ENCODE measurements at places on chromosomes 7 and 10. TPM values are rescaled to one million over a fixed set of nuclear protein-coding genes. Genes with fewer than 3 reads are reported as not detected.

Gene PPP1R17
- not detected for polyA plus RNA-seq

Gene AGR2
- polyA plus RNA-seq: not detected

Gene CDK1
- polyA plus RNA-seq: 8.3 TPM

Gene SCRN1
- polyA plus RNA-seq: 20.7 TPM

Gene CDH23
- polyA plus RNA-seq: 0.59 TPM

Gene RNLS
- 4.8 TPM for polyA plus RNA-seq

Gene NME8
- 2.6 TPM for polyA plus RNA-seq

Gene ASAH2
- polyA plus RNA-seq: 1.2 TPM

Gene GRID1
- polyA plus RNA-seq: not detected

Gene NEUROD6
- polyA plus RNA-seq: not detected

DNA sequence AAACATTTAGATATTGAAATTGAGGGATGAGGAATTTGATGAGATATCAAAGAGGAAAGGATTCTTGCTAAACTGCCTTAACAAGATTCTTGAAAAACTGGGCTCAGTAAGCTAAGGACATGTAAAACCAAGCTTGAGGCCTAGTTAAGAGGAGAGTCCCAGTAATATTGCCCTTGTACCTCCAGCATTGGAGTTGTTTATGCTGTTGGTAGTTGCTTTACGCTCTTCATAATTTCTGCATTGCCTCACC lies 156.1 kb upstream of the TRIM24 start:
- H3K36me3 ChIP-seq: no peaks in the 10 kb centered on the region
- H3K27me3 ChIP-seq: no peaks in the 10 kb centered on the region
- no peak overlapping the region for H3K27ac ChIP-seq
- no peak for DNase-seq
- H3K4me1 ChIP-seq: no peaks in the 10 kb centered on the region

DNA sequence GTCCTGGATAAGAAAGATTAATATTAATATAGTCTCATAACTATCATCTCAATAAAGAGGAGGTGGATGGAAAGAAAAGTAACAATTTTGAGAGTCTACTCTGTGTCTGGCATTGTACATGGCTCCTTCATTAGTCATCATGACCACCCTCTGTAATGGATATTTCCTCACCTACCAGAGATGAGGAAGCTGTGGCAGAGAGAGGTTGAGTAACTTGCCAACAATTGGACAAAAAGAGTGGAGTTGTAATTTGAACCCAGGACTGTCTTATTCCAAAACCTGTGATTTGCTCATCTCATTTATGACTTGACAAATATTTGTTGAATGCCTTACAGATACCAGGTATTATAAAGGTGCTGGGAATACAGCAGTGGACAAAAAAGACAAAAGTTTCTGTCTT lies 2.1 kb upstream of the IDE start:
- peaks cover 26% of the 10 kb centered on the region for H3K4me1 ChIP-seq
- H3K36me3 ChIP-seq: no peaks in the 10 kb centered on the region
- H3K4me3 ChIP-seq: no peak overlapping the region
- H3K27me3 ChIP-seq: peaks cover 9% of the 10 kb centered on the region
- H3K27ac ChIP-seq: no peak overlapping the region

GRCh38 chr7:154503962-154504550 lies 451.9 kb downstream of the DPP6 start:
- peaks cover 1% of the 10 kb centered on the region for H3K27me3 ChIP-seq
- no peak for DNase-seq
- H3K4me1 ChIP-seq: no peaks in the 10 kb centered on the region

- H3K4me3 ChIP-seq: no peak overlapping the region
- H3K27me3 ChIP-seq: no peaks in the 10 kb centered on the region
- peaks cover 31% of the 10 kb centered on the region for H3K36me3 ChIP-seq
- peaks cover 2% of the 10 kb centered on the region for H3K4me1 ChIP-seq
Measured at GRCh38 chr10:70874061-70874460, 14.3 kb downstream of the PCBD1 start.

- H3K36me3 ChIP-seq: no peaks in the 10 kb centered on the region
- DNase-seq: no peak
- no peak overlapping the region for H3K27ac ChIP-seq
- peaks cover 19% of the 10 kb centered on the region for H3K4me1 ChIP-seq
Measured at GRCh38 chr10:50326757-50327701, 75.7 kb upstream of the ASAH2 start.

GRCh38 chr7:90320418-90320800 lies 695 bp downstream of the FAM237B start:
- peaks cover 15% of the 10 kb centered on the region for H3K27me3 ChIP-seq
- no peak overlapping the region for H3K27ac ChIP-seq
- no peak for DNase-seq
- H3K4me3 ChIP-seq: no peak overlapping the region

DNA sequence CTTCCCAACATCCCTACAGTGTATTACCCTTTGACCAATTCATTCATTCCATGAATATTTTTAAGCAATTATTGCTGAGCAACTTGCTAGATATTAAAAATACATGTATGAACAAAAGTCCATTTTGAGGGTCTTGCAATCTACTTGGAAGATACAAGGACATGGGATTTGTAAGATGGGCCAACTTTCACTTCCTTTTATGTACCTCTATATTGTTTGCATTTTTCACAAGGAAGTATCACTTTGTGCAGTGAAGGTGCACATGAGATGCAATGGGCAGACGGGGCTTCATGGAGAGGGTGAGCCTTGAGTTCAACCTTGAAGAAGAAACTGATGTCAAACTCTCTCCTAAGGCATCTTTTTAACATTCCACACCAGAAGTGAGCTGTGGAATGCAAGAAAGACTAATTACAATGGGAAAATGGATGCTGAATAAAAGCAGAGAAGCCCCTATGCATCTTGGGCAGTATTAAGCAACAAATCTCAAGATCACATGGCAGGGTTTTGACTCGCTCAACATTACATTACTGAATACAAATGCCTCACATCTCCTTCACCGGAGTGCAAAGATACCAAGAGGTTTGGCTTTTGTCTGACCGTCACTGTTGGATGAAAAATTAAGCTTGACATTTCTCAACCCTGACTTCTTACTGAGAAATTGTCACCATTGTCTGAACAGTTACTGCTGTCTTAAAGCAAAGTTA lies 341.5 kb downstream of the ELMO1 start:
- H3K27ac ChIP-seq: no peak overlapping the region
- no peak for DNase-seq
- H3K4me1 ChIP-seq: peaks cover 57% of the 10 kb centered on the region
- H3K4me3 ChIP-seq: no peak overlapping the region
- H3K27me3 ChIP-seq: no peaks in the 10 kb centered on the region
- H3K36me3 ChIP-seq: peaks cover 6% of the 10 kb centered on the region

GRCh38 chr7:78165854-78166253 lies 367.3 kb downstream of the PHTF2 start:
- no peaks in the 10 kb centered on the region for H3K4me1 ChIP-seq
- H3K27ac ChIP-seq: no peak overlapping the region
- H3K36me3 ChIP-seq: no peaks in the 10 kb centered on the region
- H3K4me3 ChIP-seq: no peak overlapping the region
- no peaks in the 10 kb centered on the region for H3K27me3 ChIP-seq
- DNase-seq: no peak

GRCh38 chr10:9437131-9437530 lies 1382.6 kb downstream of the GATA3 start:
- no peaks in the 10 kb centered on the region for H3K36me3 ChIP-seq
- H3K27ac ChIP-seq: no peak overlapping the region
- peaks cover 2% of the 10 kb centered on the region for H3K27me3 ChIP-seq
- DNase-seq: no peak
- H3K4me1 ChIP-seq: no peaks in the 10 kb centered on the region

- no peak overlapping the region for H3K4me3 ChIP-seq
- H3K27ac ChIP-seq: no peak overlapping the region
- DNase-seq: no peak
- no peaks in the 10 kb centered on the region for H3K27me3 ChIP-seq
- no peaks in the 10 kb centered on the region for H3K4me1 ChIP-seq
Measured at GRCh38 chr7:87498893-87499292, 23.4 kb upstream of the ABCB4 start.

- H3K4me1 ChIP-seq: peaks cover 13% of the 10 kb centered on the region
- H3K4me3 ChIP-seq: no peak overlapping the region
- DNase-seq: no peak
- H3K27ac ChIP-seq: no peak overlapping the region
- peaks cover 3% of the 10 kb centered on the region for H3K36me3 ChIP-seq
Measured at GRCh38 chr10:92989250-92989649, 71.3 kb upstream of the CYP26C1 start.

- no peaks in the 10 kb centered on the region for H3K36me3 ChIP-seq
- H3K27ac ChIP-seq: no peak overlapping the region
- DNase-seq: no peak
- H3K27me3 ChIP-seq: no peaks in the 10 kb centered on the region
- H3K4me3 ChIP-seq: no peak overlapping the region
- H3K4me1 ChIP-seq: peaks cover 6% of the 10 kb centered on the region
Measured at GRCh38 chr10:61869774-61870525, 31.5 kb upstream of the ARID5B start.

GRCh38 chr10:72320676-72321247 lies 34.0 kb downstream of the DNAJB12 start:
- no peaks in the 10 kb centered on the region for H3K36me3 ChIP-seq
- peaks cover 16% of the 10 kb centered on the region for H3K27me3 ChIP-seq
- H3K4me3 ChIP-seq: peak overlapping the region; percentile 74
- DNase-seq: no peak
- peaks cover 80% of the 10 kb centered on the region for H3K4me1 ChIP-seq
- H3K27ac ChIP-seq: peak overlapping the region; percentile 99

GRCh38 chr10:133219782-133220181 lies 10.2 kb upstream of the UTF1 start:
- no peak for DNase-seq
- H3K4me3 ChIP-seq: no peak overlapping the region
- H3K27ac ChIP-seq: no peak overlapping the region
- H3K4me1 ChIP-seq: no peaks in the 10 kb centered on the region
- peaks cover 2% of the 10 kb centered on the region for H3K27me3 ChIP-seq

GRCh38 chr7:28626624-28627262 lies 214.4 kb downstream of the CREB5 start:
- H3K4me3 ChIP-seq: no peak overlapping the region
- no peak for DNase-seq

- H3K27me3 ChIP-seq: no peaks in the 10 kb centered on the region
- no peak overlapping the region for H3K27ac ChIP-seq
- no peak for DNase-seq
- no peaks in the 10 kb centered on the region for H3K4me1 ChIP-seq
- H3K36me3 ChIP-seq: peaks cover 52% of the 10 kb centered on the region
Measured at GRCh38 chr10:123183724-123184123, 29.5 kb downstream of the BUB3 start.

GRCh38 chr7:149772956-149773434 lies 393 bp downstream of the ZNF467 start:
- DNase-seq: peak; percentile 32
- H3K27ac ChIP-seq: no peak overlapping the region
- no peaks in the 10 kb centered on the region for H3K27me3 ChIP-seq
- H3K36me3 ChIP-seq: peaks cover 6% of the 10 kb centered on the region
- H3K4me3 ChIP-seq: peak overlapping the region; percentile 88

GRCh38 chr7:24501443-24502134 lies 71.7 kb upstream of the PALS2 start:
- no peaks in the 10 kb centered on the region for H3K36me3 ChIP-seq
- H3K4me3 ChIP-seq: no peak overlapping the region
- H3K27ac ChIP-seq: no peak overlapping the region
- no peaks in the 10 kb centered on the region for H3K27me3 ChIP-seq
- no peak for DNase-seq

DNA sequence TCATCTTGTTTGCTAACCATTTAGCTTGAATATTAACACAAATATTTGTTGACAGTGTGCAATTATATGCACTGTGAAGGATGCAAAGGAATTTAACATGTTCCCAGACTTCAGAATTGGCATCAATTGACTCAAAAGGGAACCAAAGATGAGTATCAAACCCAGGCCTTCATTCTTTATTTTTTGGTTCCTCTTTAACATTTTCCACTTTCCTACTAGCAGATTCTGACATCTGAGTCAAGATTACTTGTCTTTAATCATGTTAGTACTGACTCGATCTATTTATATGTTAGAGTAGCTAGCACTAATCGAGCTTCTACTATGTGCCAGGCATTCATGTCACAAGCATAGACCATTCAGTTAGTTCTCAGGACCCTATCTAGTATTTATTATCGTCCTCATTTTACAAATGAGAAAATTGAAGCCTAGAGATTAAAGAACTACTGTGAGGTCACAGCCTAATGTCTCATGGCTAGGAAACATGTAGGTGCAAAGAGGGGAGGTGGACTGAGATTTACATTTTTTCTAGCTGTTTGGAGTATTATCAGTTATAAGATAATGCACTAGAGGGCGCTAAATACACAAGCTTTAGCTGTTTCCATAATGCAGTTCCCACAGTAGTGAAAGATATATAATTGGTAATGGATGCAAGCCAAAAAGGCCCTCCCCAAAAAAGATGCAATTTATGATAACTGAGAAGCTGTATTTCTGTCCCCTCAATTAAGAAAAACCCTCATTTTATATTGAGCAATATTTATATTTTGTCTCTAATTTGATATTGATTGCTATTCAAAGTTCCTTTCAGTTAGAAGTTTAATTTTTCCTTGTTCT lies 32.9 kb upstream of the KMT2E start:
- no peak overlapping the region for H3K4me3 ChIP-seq
- H3K36me3 ChIP-seq: no peaks in the 10 kb centered on the region
- peak overlapping the region; percentile 100 for H3K27ac ChIP-seq
- H3K4me1 ChIP-seq: peaks cover 50% of the 10 kb centered on the region

DNA sequence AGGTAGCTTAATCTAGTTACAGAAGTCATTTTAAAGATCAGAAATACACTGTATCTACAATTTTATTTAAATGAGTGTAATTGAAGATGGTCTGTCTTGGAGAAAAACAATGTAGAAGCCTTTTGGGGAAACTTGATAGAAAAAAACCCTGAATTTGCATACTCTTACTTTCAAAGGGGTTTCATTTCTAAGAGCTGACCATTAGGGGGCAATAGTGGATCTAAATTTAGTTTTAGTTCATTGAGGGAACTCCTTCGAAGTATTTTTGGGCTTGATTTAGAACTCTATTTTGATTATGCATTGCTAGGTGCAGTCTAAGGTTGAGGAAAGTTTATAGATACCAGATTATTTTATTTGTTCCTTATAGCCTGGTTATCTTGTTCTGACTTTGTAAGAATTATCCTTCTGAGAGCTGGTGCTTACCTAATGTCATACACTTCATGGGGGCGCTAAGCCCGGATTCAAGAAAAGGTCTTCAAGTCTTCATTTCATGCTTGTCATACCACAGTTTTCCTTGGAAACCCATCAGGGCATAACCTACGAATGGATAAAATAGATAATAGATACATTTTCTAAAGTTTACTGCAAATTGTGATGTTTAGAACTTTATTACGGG lies 69.1 kb upstream of the MXI1 start:
- peaks cover 6% of the 10 kb centered on the region for H3K27me3 ChIP-seq
- peaks cover under 1% of the 10 kb centered on the region for H3K36me3 ChIP-seq
- H3K4me3 ChIP-seq: no peak overlapping the region
- DNase-seq: peak; percentile 68
- peaks cover 44% of the 10 kb centered on the region for H3K4me1 ChIP-seq
- no peak overlapping the region for H3K27ac ChIP-seq

GRCh38 chr7:106023369-106024322 lies 60.6 kb downstream of the CDHR3 start:
- peaks cover 30% of the 10 kb centered on the region for H3K4me1 ChIP-seq
- H3K4me3 ChIP-seq: peak overlapping the region; percentile 50
- no peak for DNase-seq
- no peak overlapping the region for H3K27ac ChIP-seq

- H3K27me3 ChIP-seq: peaks cover 2% of the 10 kb centered on the region
- H3K4me1 ChIP-seq: no peaks in the 10 kb centered on the region
- no peaks in the 10 kb centered on the region for H3K36me3 ChIP-seq
Measured at GRCh38 chr10:51462076-51462779, 237.2 kb downstream of the CSTF2T start.
